ENCODE measurements at places on chromosomes 6 and 20.

- DNase-seq = no peak
Measured at GRCh38 chr20:48164566-48165400, 379.5 kb upstream of the SULF2 start.

GRCh38 chr6:13357551-13358075 lies 29.3 kb upstream of the TBC1D7 start:
- peak; percentile 21 for DNase-seq

GRCh38 chr6:111780393-111780792 lies 92.9 kb downstream of the FYN start:
- DNase-seq = no peak

GRCh38 chr6:121492536-121492935 lies 57.1 kb downstream of the GJA1 start:
- no peak for DNase-seq

DNA sequence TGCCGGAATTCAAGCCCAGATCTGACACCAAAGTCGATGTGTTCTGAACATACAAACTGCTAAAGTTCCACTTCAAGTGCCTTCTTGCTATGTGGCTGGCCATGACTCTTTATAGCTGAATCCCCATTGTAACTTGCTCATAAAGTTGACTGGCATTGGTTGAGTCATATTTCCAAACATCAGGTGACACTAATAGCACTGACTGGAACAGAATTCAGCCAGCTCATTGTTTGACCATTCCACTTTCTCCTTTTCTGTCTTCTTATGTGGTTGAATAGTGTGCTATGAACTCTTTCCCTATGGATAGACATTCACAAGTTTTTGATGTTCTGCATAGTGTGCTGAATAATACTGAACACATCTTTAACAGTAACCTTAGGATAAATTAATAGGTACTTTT lies 266.2 kb upstream of the ZFP64 start:
- DNase-seq = no peak

DNA sequence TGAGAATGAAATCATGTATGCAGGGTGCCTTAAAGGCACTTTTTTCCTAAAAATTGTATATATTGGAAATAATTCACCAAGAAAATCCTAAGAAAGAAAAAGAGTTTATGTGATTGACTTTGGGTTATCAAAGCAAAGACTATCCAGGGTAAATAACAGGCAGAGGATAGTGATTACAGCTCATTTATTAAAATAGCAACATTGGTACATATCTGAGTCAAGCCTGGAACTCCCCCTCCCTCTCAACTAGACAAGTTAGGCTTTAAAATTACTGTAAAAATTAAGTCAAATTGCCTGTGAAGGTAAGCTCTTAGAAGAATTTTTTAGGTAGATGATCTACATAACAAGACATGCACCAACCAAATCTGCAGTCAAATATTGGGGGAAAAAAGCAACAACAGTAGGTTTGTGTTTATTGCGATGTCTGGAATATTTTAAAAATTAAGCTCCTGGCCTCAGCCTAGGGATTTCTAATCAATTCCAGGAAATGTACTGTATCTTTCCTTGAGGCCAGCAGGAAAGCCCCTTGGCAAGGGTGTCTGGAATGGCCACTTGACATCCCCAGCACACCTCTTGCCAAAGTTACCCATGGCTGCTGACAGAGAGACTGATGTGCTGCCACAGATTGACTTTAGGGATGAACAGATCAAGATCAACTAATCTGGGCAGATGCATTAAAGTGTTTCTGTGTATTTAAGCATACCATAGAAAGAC lies 31.2 kb upstream of the HBS1L start:
- DNase-seq = no peak

- no peak for DNase-seq
Measured at GRCh38 chr6:135181333-135182070, 394 bp downstream of the MYB start.

GRCh38 chr6:24768361-24768760 lies 6.4 kb upstream of the GMNN start:
- peak; percentile 62 for DNase-seq

GRCh38 chr6:70375882-70376281 lies 37.4 kb upstream of the FAM135A start:
- no peak for DNase-seq

DNA sequence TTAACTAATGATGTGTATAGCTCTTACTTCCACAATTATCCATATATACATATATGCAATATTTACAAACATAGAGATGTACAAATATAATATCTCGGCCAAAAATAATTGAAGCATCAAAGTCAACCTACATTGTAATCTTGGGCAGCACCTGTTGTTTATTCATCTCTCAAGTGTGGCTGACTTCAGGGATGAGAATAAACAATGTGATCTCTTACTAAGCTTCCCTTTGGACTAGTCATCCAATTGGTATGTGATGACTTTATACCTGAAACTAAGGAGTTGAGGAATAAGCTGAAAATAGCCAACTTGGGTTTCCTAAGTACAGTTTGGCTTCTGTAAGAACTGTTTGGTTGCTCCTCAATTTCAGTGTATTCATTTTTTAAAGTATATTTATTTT lies 256.6 kb downstream of the KHDC1L start:
- no peak for DNase-seq

- no peak for DNase-seq
Measured at GRCh38 chr6:104941729-104942091, 15.2 kb upstream of the LIN28B start.

- no peak for DNase-seq
Measured at GRCh38 chr6:137903274-137903932, 36.3 kb downstream of the TNFAIP3 start.

DNA sequence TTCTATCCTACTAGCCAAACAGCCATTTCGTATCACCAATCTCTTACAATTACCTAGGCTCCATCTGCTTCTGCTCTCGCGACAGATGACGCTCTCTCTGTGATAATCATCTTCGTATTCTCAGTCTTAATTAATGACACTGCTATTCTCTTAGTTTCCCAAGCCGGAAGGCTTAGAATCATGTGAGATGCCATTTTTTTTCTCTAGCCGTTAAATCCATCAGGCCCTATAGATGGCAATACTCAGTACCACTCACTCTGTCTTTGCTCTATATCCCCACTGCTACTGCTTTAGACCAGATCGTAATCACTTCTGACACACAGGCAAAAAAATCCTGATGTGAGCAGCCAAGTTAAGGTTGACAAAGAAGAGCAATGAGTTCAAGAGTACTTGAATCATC lies 2.1 kb upstream of the THEMIS start:
- no peak for DNase-seq

GRCh38 chr6:109770047-109770446 lies 79.0 kb downstream of the FIG4 start:
- DNase-seq = no peak

DNA sequence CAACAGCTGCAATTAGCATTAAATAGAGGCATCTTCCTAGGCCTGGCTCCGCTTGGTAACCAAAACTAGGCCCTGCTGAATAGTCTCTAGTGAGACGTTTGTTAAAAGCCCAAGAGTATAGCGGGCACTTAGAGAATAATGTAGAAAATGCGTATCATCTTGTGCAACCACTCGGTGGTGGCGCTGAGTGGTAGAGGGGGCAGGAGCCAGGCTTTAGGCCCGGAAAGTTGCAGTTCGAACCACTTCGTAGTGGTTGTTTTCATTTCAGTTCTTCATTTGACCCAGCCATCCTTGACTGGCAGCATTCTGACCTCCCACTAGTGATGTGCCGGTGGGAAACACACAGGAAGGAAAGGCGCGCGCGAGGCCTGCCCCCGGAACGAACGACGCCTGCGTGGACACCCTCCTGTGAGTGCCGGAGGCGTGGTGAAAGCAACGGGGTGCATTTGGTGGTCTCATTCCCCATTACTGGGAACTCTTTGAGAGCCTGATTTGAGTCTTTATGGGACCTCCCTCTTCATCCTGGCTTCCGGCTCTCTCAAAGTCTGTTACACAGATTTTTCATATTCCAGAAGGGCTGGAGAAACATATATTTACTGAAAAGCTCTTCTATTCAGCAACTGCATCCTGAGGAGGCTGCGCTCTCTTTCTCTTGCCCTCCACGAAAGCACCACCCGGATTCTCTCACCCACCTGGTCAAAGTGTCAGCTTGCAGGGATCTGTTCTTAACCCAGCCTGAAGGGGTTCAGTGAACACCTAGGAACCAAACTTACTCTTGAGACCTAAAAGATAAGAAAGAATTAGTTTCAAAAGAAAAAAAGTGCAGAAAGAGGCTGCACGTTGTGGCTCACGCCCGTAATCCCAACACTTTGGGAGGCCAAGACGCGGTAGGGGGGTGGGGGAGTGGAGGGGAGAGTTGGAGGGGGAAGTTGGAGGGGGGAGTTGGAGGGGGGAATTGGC lies 18.2 kb downstream of the GPX5 start:
- DNase-seq = peak; percentile 28

DNA sequence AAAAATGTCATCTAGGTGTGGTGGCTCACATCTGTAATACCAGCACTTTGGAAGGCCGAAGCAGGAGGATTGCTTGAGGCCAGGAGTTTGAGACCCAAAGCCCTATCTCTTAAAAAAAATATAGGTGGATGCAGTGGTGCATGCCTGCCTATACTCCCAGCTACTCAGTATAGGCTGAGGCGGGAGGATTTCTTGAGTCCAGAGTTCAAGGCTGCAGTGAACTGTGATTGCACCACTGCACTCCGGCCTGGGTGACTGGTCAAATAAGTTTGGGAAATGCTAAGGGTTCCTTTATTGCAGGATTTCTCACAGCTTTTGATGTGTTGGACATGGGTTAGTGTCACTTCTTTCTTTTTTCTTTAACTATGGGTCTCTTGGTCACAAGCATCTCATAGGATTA lies 261.3 kb downstream of the PLCB1 start:
- DNase-seq = no peak

- DNase-seq = no peak
Measured at GRCh38 chr20:39066471-39067242, 104.5 kb downstream of the DHX35 start.

GRCh38 chr6:167146977-167147376 lies 10.8 kb downstream of the GPR31 start:
- no peak for DNase-seq

DNA sequence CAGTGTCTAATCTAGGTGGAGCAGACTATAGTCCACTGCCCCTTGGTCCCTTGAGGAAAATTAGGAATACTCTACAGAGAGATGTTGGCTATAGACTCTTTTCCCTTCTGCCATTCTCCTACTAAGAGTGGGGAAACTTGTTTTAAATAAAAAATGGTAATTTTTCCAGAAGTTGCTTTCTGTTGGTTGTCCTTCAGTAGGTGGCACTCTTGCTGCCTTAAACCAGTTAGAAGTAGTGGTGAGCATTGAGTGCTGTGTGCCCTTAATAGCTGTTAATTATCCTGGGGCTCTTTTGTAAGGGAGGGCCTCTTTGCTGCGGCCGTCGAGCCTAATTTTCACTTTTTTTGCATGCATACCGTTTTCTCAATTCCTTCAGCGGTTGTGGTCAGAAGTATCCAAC lies 2.8 kb downstream of the CMTR1 start:
- no peak for DNase-seq

DNA sequence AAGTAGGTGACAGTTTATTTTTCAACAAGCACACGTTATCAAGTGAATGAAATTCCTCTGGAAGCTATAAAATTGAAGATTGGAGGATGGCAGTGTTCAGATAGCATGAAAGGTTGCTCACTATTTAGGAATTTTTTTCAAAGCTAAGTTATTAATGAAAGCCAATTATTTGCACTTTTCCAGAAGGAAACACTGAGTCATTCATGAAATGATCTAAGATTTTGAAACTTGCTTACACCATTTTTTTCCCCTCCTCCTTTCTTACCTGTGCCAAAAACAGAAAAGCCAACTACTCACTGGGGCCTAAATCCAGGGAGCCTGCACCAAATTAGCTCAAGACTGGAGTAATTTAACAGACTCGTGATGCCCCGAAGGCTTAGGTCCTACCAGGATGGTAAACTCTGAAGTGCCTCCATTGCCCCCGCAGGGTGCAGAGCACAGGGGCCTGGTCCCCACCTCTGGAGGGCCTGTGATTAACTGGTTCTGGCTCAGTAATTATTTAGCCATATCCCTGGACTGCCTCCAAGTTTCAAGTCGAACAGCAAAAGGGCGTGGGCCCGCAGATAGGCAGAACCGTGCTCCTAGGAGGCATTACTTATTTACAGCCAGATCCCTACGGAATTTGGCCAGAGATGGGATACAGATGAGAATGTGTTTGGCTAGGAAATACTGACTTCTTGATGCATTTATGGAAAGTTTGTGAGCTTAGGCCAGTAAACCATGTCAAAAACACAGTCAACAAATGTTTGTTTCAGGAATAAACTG lies 28.0 kb upstream of the ZNF217 start:
- peak; percentile 91 for DNase-seq

DNA sequence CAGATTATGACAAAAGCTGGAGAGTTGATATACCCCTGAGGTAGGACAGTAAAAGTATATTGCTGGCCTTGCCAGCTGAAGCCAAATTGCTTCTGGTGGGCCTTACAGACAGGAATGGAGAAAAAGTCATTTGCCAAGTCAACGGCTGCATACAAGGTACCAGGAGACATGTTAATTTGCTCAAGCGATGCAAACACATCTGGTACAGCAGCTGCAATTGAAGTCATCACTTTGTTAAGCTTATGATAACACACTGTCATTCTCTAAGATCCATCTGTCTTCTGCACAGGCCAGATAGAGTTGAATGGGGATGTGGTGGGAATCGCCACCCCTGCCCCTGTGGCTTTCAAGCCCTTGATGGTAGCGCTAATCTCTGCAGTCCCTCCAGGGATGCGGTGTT lies 40.4 kb upstream of the POPDC3 start:
- DNase-seq = no peak

GRCh38 chr6:115983998-115984397 lies 76.7 kb downstream of the FRK start:
- no peak for DNase-seq

GRCh38 chr20:53243152-53243551 lies 271.0 kb downstream of the TSHZ2 start:
- DNase-seq = no peak

GRCh38 chr20:54345301-54345724 lies 130.1 kb upstream of the DOK5 start:
- DNase-seq = peak; percentile 70

GRCh38 chr6:41936073-41936837 lies 5.4 kb downstream of the CCND3 start:
- DNase-seq = peak; percentile 95

- no peak for DNase-seq
Measured at GRCh38 chr20:31803552-31804291, 15.4 kb upstream of the MYLK2 start.

DNA sequence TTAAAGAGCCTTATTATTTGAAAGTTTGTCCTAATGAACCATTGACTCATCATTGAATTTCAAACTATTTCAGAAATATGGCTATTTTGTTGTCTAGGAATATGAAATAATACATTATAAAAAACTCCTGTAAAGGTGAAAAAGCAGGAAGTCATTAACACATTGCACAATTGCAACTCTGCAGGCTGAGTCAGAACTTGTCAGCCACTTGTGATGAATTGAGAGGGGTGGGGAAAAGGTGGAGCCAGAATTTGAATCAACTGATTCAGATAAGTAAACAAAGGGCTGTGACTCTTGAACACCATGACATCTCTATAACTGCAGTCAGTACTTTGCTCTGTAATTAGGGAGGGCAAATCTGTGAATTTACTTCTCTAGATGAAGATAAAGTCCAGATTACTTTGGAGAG lies 6.0 kb downstream of the C6orf141 start:
- peak; percentile 76 for DNase-seq
